ENCODE measurements at places on chromosomes 5 and 9.

GRCh38 chr5:160174780-160175437 lies 54.4 kb upstream of the FABP6 start:
- DNase-seq, result no peak

GRCh38 chr9:33211695-33212393 lies 28.1 kb upstream of the SPINK4 start:
- DNase-seq, result no peak

DNA sequence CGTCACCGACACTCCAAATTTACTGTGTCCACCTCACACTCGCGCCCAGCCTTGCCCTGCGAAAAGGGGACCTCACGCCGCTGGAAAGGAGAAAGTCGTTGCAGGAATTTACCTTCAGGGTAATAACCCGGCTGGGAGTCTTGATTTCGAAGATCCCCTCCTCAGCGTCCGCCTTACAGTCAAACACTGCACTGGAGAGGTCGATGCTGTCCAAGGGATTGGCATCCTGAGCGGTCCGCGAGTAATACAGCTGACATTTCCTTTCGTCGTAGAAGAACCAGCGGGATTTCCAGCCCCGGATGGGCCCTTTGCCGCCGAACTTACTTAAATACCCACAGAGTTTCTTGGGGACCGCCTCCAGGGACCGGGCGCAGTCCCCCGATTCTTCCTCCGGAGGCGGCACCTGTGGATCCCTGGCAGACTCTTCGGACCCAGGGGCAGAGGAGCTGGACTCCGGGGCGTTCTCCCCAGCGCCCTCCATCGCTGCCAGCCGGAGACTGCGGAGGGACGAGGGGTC lies 330 bp downstream of the TBC1D2 start:
- no peak for DNase-seq

GRCh38 chr5:142420561-142421227 lies 95.9 kb upstream of the SPRY4 start:
- DNase-seq, result peak; percentile 84

DNA sequence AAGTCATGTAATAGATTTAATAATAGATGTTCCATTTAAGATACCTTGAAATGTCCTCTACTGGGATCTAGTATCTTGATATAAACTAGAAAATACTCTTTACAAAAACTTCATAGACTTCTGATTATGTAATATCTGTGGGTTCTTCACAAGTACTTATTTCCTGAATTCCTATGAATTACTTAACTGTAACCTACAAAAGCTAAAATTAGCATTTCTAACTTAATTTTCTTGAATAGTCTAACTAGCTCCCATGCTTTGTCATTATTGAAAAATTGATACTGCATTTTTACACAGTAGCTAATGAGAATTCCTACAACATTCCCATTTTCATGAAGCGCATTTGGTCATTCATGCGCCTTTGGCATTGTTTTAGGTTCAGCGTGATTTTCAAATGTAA lies 1828.2 kb downstream of the MAT2B start:
- no peak for DNase-seq

- DNase-seq, result no peak
Measured at GRCh38 chr9:93045521-93045920, 13.0 kb upstream of the SUSD3 start.

DNA sequence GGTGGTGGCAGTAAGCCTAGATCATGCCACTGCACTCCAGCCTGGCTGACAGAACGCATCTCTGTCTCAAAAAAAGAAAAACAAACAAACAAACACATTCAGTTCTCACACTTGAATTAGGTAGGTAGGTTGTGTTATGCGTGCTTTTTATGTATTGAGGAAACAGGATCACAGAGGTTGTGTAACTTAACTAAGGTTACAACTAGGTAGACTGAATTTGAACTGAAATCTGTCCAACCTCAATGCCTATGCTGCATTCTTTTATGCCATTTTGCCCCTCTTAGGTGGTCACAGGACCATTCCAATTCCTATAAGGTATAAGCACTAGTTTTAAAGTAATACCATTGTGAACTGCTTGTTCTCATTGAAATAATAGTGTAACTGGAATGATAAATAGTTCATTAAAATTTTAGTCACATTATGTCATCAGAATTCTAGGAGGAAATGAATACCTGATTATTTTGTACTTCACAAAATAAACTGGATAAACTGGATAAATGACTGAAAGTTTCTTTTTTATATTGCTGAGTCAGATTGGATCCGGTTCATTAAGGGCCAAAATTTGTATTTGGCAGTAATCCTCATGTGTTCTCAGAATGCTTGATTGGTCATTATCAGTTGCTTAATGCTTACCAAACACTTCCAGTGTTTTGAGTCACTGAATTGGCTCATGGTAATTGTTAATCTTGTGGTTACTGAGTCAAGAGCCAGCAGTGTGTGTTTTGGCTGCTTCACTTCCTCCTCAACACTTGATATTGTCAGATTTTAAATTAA lies 7.1 kb downstream of the UBAP1 start:
- DNase-seq, result no peak

DNA sequence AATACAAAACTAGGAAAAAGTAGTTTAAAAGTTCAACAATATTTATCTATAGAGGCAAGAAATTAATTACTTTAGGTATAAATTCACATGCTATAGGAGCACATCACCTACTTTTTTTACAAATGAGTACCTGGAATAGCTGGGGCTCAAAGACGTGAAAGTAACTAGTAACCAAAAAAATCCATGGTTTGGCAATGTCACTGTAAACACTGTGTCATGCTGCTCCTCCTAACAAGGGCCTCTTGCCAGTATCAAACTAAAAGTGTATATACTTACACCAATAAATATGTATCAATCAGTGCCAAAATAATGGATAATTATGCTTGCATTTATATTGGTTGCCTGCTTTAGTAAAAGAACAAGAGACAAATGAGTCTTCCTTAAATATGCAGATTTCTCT lies 78.9 kb downstream of the AP3B1 start:
- no peak for DNase-seq

All from DMS 273 treated with DMSO at 0.1 percent for 48 hours (cell line).